ENCODE measurements at places on chromosomes 12 and 14. TPM values are rescaled to one million over a fixed set of nuclear protein-coding genes. Genes with fewer than 3 reads are reported as not detected.
A peak's percentile ranks its signal among the peaks of the same experiment; 100 is the strongest.

Gene CD163L1
- 11.2 TPM for total RNA-seq

DNA sequence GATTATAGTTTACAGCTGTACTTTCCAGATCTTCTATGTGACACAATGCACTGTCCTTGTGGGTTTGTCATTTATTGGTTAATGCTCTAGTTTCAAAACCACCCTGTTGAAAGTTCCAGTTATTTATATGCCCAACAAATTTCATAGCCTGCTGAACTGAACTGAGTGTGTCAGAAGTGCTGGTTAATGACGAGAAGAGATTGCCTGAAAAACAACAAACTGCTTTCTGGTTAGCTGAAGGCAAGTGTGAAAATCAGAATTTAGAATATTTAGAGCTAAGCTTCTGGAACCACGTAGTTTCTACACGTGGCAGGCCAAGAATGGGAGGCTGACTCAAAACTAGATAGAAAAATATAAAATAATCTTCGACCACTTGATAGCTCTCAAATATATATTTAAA lies 19.1 kb upstream of the RIN3 start:
- DNase-seq, result no peak

DNA sequence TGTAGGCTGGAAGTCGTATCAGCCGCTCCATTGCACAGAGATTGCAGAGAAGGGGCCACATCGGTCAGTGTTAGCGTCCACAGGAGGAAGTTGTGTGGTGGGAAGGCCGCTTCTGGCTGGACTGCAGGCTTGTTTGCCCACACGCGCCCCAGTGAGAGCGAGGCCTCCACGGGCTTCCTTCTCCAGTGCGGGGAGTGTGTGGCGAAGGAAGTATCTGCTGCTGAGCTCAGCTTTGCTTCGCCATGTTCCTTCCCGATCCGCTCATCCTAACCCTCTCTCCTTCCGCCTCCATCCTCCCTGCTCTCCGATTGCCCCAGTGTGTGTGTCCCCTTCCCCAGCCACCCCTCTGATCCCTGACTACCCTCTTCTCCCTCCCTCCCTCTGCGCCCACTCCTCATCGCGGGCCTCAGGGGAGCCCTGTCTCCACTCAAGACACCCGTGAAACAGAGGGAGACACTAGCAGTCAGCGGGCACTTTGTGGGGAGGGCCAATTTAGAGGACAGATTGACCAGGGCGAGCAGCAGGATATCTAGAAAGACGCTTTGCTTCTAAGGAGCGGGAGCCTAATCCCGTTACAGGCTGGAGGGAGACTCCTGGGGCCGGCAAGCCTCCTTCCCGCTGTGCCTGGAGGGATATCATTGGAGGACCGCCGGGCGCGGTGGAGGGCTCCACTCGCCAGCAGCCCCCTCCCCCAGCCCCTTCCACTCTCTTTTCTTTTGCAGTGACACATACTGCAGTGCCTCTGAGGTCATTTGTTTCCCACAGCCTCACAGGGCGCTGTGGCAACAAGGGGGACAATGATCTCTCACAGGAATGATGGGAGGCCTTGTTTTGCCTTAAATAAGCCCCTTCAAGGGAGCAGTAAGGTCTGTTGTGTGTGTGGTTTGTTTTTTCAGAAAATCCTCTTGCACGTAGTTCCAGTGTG lies 428.8 kb downstream of the ZFP36L1 start:
- peak; percentile 41 for DNase-seq

GRCh38 chr12:117342682-117343081 lies 18.7 kb downstream of the NOS1 start:
- no peak for DNase-seq

GRCh38 chr14:104687601-104688504 lies 1.6 kb upstream of the INF2 start:
- peak; percentile 93 for DNase-seq

DNA sequence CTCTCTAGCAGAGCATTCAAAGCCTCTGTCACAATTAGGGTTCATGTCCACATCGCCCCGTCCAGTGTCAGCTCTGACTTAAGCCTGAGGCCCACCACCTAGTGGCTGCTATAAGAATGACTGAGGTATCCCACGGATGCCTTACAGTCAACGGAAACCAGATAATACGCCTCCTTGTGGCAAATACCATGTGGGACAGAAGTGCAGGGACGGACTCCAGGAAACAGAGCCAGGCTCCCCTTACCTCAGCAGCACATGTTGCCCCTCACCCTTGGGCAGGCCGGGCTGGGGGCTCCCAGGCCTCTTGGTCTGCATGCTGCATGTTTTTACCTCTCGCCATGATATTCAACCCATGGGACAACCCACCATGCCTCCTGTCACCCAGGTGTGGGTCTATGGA lies 86.3 kb downstream of the VWF start:
- DNase-seq, result peak; percentile 53

- peak; percentile 50 for DNase-seq
Measured at GRCh38 chr12:55737581-55738122, 5.3 kb upstream of the GDF11 start.

DNA sequence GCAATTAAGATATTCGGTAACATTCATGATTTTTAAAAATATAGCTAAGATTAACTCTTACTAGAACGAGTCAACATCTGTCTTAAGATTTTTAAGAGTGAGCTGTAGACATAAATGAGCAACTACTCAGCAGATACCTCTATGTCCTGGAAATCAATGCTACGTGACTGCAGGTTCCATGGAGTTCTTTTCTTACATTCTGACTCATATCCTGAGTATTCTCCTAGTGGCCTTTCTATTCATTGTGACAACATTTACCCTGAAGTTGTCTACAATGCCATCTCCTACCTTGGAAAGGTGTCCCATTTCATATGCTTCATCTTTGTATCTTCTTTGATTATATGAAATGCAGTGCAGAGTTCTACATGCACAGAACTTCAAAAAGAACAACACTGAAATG lies 59.9 kb downstream of the PKP2 start:
- DNase-seq, result no peak

DNA sequence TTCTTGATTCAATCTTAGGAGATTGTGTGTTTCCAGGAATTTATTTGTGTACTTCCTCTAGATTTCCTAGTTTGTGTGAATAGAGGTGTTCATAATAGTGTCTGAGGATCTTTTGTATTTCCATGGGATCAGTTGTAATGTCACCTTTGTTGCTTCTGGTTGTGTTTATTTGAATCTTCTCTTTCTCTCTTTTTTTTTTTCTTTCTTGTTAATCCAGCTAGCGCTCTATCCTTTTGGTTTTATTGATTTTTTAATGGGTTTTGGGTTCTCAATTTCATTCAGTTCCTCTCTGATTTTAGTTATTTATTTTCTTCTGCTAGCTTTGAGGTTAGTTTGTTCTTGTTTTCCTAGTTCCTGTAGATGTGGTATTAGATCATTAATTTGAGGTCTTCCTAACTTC lies 242.5 kb downstream of the SEC23A start:
- no peak for DNase-seq

DNA sequence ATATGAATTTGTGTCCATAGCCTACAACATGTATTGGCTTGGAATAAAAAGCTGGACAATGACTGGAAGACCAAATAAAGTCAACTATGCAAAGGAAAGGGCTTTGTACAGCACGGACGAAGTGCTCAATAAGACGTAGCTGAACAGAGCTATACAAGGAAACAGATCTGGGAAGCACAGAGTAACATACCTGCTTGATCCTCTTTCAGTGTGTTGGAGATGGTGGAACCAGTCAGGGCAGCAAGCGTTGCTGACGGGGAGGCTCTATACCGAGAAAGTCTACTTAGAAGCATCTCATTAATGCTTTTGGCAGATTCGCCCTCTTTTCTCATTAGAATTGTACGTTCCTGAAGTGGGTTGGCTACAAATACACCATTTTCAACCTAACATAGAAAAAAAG lies 99.3 kb downstream of the HECTD4 start:
- no peak for DNase-seq

Gene G2E3
- 12.3 TPM for total RNA-seq

GRCh38 chr14:95359994-95360826 lies 40.5 kb upstream of the CLMN start:
- no peak for DNase-seq

- DNase-seq, result no peak
Measured at GRCh38 chr12:121673013-121673511, 3.6 kb upstream of the MORN3 start.

Gene CLEC14A
- 0.10 TPM for total RNA-seq

- DNase-seq, result no peak
Measured at GRCh38 chr12:122813310-122813713, 21.9 kb upstream of the HIP1R start.

DNA sequence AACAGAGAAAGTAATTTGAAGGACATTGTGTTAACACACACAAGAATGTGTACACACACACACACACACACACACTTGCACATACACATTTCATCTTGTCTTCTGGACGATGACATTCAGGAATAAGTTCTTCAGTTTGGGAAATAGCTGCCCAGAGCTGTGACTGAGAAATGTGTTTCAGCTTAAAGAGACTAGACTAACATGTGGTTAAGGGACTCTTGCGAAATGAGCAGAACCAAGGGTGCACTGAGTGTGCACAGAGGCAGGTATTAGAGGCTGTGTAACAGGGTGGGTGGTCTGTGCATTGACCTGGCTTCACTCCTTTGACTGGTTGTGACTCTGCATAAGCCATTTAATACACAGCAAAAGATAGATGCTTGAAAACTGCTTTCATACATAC lies 29.4 kb upstream of the KCNA5 start:
- no peak for DNase-seq

DNA sequence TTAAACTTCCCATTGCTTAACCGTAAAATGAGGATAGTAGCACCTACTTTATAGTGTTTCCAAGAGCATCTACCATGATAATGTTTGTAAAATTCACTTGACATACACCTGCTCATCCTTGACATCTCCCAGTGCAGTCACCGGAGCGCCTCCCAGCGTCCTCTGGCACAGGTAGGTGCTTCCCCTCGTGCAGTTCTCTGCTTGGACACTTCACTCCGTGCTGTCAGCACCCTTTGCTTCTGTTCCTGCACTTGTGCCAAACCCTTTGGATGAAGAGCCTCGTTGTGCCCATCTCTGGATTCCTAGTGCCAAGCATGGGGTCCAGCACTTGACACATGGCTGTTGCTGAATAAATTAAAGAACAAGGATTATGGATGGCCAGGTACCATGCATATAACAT lies 28.3 kb downstream of the ETV6 start:
- no peak for DNase-seq

Gene PROX2
- total RNA-seq, result not detected

GRCh38 chr12:92261071-92261470 lies 115.4 kb upstream of the BTG1 start:
- DNase-seq, result no peak

DNA sequence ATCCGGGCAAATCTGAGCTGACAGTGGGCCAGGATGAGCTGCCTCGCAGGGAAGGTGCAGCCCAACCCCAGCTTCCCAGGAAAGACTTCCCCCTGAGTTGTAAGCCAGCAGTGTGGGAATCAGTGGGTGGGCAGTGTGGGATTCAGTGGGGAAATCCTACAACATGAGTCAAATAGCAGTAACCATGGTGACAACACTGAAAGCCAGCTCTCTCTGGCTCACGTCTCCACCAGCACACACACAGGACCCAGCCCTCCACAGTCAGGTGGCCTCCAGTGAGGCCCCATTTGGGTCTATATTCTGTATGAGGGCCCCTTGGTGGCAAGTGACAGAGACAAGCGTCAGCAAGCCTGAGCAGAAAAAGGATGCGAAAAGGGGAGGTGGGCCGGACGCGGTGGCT lies 6.0 kb upstream of the LGALS3 start:
- DNase-seq, result peak; percentile 74

DNA sequence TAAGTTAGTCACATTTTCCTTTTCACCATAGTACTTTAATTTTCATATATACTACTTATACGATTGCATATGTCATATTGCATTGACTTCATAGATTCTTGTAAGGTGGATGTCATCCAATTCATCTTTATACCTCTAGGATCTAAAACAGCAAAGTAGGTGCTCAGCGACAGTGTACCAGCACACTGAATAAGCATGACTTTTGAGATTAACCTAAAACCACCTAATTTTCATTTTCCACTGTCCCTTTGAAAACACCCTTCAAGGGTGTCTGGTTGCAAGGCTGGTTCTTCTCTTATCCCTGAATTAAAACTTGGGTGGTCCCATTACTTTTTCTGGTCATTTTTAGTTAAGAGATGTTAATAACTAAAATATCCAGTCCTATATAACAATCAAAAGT lies 4.4 kb downstream of the GPR19 start:
- DNase-seq, result no peak

DNA sequence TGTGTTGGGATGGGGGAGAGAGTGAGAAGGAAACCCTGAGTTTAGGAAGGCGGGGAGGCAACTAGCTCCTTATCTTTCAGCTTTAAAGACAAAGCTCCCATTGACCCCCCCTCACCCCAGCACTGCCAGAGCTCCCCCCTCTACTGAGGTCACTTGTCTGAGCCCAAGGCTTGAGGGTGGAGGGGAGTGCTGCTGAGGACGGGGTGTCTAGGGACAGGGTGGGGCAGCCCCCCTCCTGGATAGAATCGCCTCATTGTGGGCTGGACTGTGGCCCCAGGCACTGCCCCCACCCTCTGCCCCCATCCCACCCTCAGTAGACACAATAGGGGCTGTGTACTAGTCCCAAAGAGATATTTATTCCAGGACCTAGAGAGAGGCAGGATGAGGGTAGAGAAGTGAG lies 3.0 kb downstream of the ERBB3 start:
- DNase-seq, result no peak

Gene TEX22
- total RNA-seq, result 0.10 TPM

Gene KCNMB4
- 1.6 TPM for total RNA-seq

GRCh38 chr12:56565510-56566101 lies 44.0 kb downstream of the RBMS2 start:
- DNase-seq, result peak; percentile 91

DNA sequence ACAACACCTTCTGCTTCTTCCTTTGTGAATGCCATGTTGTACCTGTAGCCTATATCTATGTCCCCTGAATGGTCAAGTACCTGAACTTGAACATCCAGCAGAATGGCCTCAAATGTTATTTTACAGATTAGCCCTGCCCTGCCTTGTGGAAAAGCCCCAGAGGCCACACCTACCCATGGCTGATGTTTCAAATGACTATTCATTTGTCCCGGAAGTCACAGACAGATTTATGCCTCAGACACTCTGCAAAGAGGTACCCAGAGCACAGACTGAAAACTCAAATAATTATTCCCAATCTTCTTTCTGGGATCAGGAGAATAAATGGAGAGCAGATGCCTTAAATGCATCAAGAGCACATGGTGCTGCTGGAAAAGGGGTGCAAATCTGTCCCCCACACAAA lies 13.0 kb upstream of the DPF3 start:
- no peak for DNase-seq

Gene TAS2R10
- 0.75 TPM for total RNA-seq

Gene CRACR2A
- 3.0 TPM for total RNA-seq

Data from myocyte (in vitro differentiated cells).